ENCODE measurements at places on chromosomes 1 and 21. TPM values are rescaled to one million over a fixed set of nuclear protein-coding genes. Genes with fewer than 3 reads are reported as not detected.

Gene POLR3C
- total RNA-seq = 39.0 TPM

Gene HCN3
- 3.2 TPM for total RNA-seq

Gene ZNF683
- not detected for total RNA-seq

Gene OR2T33
- not detected for total RNA-seq

DNA sequence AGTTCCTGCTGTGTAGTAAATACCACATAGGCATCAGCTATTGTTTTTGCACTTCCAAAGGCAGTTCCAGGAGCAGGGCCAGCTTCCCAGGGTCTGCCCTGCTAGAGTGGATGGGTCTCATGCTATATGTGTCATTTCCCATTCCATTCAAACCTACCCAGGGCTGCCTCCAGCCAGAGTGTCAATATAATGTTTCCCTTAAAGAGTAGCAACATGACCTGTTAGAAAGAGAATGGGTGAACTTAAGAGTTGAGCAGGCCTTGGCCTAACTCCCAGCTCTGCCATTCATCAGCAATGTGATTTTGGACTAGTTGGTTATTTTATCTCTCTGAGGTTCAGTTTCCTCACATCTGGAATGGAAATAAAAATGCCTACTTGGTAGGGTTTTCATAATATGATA, 44.9 kb downstream of the RAB3B start:
- DNase-seq = no peak

GRCh38 chr1:179876300-179876715, 1.3 kb downstream of the TOR1AIP2 start:
- DNase-seq = peak; percentile 45

- DNase-seq = no peak
These were observed 187.7 kb upstream of the SGIP1 start for GRCh38 chr1:66346057-66346795.

DNA sequence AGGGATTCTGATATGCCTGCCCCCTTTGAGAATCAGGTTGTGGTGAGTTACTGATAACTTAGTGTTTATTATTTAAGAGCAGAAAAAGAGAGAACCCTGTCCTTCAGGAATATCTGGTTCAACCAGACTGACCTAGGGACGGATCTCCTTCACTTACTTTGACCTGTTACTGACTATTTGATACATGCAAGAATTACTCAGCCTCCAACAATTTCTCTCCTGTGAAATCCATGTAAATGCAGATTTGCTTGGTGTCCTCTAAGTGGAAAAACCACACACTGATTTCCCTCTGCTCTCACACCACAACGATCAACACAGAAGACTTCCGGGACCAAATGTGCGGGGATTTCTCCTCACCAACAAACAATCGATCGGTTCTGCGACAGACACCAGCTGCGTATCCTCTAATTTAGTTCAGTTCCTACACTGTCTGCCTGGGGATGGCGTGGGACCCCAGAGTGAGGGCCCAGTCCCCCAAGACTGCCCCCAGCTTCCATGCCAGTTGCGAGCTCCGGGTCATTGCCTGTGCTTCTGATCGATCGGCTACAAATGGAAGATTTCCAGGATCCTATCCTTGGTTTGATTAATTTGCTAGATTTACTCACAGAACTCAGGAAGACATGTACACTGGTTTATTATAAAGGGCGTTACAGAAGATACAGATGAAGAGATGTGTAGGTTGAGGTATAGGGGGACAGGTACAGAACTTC, 51.7 kb downstream of the BACE2 start:
- no peak for DNase-seq

GRCh38 chr21:17428484-17428869, 84.4 kb upstream of the CXADR start:
- DNase-seq = no peak
